ENCODE measurements at places on chromosomes 6 and 20. TPM values are rescaled to one million over a fixed set of nuclear protein-coding genes. Genes with fewer than 3 reads are reported as not detected.

CAGE1 gene
- 0.28 TPM for total RNA-seq

BMP5 gene
- not detected for total RNA-seq

GPR6 gene
- 0.20 TPM for total RNA-seq

CST4 gene
- not detected for total RNA-seq

CCN6 gene
- total RNA-seq: not detected

LST1 gene
- not detected for total RNA-seq

MPIG6B gene
- not detected for total RNA-seq

MAFB gene
- 1.0 TPM for total RNA-seq

TRDN gene
- total RNA-seq: 10.4 TPM

TDRD6 gene
- 0.02 TPM for total RNA-seq

SLC35B3 gene
- 8.4 TPM for total RNA-seq

FAM162B gene
- 2.3 TPM for total RNA-seq

F13A1 gene
- total RNA-seq: 0.18 TPM

MICA gene
- 8.5 TPM for total RNA-seq

OR2H1 gene
- not detected for total RNA-seq

SALL4 gene
- 276 TPM for total RNA-seq

RHAG gene
- not detected for total RNA-seq

NOX3 gene
- not detected for total RNA-seq

TREM2 gene
- not detected for total RNA-seq

EYS gene
- 0.11 TPM for total RNA-seq

LY6G6F gene
- total RNA-seq: not detected

DPPA5 gene
- total RNA-seq: 1.2 TPM

AKAP7 gene
- 7.6 TPM for total RNA-seq

Measured in H9 (cell line).